ENCODE measurements at places on chromosomes 7 and 10.

DNA sequence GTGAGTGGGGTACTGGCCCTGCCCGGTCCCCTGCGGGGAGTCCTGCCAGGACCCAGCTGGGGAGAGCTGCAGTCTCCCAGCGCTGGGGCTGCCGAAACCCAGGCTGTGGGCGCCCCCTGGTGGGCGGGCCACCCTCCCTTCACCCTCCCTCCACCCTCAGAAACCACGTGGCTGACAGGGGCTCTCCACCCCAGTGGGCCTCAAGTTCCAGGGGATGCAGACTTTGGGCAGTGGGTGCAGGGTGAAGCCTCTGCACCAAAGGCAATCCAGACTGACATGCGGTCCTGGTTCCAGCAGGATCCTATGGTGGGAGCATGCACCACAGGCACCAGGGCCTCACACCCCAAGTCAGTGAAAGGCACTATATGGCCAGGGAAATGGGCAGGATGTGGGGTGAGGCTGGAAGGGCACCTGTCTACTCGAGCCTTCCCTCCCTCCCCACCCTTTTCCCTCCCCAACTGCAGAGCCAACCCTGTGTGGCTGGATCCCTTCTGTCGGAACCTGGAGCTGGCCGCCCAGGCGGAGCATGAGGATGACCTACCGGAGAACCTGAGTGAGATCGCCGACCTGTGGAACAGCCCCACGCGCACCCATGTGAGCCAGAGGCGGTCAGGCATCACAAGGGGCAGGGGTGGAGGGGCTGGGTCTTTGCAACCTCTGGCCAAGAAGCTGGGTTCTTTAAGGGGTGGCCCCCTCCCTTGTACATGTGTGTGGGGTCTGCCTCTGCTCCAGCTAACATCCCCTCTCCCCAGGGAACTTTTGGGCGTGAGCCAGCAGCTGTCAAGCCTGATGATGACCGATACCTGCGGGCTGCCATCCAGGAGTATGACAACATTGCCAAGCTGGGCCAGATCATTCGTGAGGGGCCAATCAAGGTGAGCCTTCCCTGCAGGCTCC, 38.8 kb downstream of the PSAP start:
- peak; percentile 32 for DNase-seq

- DNase-seq: no peak
Measured at GRCh38 chr10:131960631-131961046, 21.1 kb downstream of the BNIP3 start.

DNA sequence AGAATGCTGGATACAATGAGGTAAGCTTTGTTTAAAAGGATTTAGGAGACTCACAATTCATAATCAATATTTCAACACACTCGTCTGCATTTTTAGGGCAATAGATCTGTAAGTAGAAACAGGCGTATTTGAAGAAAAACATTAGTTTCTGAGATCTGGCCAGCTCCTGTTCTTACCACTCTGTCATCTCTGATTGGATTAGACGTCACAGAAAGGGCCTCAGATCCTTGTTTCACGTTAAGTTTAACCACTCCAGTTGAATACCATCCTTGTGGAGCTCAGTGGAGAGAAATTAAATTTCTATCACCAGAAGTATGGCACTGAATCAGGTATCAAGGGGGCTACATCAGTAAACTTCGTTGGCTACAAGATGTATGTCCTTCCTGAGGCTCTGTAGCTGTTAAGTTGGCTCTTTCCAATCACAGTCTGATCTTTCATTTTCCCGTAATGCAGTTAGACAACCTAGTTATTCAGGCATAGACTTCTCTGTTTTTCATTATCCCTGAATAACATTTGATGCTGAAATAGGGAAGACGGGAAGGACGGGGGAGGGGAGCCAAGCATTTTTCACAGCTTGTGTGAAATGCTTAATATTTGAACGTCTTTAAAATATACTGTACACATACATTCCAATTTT, 659.2 kb upstream of the GALNT17 start:
- DNase-seq: no peak

DNA sequence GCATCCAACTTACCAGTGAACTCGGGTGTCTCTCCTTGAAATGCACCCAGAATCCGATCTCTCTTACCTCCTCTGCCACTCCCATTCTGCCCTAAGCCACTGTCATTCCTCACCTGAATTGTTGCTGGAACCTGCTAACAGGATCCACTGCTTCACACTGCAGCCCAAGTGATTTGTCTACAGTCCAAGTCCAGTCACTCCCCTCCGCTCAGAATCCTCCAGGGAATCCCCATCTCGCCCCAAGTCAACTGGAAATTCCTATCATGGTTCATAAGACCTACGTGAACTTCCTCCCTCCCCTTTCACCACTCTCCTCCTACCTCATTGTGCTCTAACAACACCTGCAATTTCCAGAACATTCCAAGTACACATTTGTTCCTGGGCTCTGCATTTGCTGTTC, 91.3 kb downstream of the SCRN1 start:
- DNase-seq: no peak

- DNase-seq: no peak
Measured at GRCh38 chr7:78769481-78770101, 683.9 kb downstream of the MAGI2 start.

DNA sequence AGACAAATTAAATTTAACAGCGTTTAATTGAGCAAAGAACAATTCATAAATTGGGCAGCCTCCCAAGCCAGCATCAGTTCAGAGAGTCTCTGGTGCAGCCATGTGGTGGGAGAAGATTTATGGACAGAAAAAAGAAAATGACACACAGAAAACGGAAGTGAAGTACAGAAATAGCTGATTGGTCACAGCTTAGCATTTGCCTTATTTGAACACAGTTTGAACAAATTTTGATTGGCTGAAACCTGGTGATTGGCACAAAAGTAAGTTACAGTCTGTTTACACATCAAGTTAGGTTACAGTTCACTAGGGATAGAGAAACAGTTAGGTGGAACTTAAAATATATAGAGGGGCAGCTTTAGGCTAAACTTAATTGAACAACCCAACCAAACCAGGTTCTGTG, 720.1 kb downstream of the TYW1 start:
- no peak for DNase-seq

DNA sequence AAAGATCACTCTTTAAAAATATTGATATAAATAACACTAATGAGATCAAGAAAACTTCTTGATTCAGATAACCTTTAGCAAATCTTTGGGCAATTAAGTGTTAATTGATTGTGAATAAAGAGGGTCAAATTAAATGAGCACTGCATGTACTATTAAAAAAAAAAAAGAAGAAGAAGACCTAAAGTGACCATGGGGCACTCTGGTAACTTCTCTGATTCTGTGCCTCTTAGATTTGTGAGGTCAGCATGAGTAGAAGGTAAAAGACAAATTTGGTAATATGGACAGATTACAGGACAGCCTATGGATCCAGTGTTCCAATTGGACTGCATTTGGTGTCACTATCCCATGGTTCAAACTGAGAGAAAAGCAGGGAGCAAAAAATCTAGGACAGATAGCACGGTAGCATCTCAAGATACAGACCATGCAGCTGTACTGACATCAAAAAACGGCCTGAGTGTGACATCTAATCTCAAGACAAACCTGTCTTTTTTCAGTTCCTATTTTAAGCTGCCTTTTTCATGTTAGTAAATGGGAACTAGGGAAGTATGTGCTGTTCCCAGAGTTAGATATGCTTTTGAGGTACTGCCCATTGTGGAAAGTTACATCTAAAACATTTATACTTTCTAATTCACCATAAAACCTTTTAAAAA, 128.0 kb downstream of the KCND2 start:
- DNase-seq: no peak

DNA sequence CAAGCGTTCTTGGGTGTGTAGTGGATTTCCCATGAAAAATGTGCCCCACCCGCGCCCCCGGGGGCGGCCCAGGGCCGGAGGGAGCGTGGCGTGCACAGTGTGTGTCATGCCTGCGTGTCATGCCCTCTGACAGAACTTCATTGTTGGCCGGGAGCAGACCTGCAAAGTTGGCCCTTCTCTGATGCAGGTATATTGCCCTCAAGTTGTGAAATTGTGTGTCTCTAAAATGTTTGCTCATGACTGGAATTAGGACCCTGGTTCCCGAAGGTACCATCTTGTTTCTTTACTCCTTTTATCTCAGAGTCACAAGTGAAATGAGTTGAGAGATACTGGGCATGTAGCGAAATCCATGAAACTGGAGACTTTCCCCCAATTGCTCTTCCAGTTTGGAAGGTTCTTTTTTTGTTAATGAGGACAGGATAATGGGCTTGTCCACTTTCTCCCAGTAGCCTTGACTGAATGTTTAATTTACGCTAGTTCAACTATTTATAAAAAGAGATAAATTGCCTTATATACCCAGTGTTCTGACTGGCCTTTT, 26.2 kb downstream of the ADK start:
- no peak for DNase-seq

DNA sequence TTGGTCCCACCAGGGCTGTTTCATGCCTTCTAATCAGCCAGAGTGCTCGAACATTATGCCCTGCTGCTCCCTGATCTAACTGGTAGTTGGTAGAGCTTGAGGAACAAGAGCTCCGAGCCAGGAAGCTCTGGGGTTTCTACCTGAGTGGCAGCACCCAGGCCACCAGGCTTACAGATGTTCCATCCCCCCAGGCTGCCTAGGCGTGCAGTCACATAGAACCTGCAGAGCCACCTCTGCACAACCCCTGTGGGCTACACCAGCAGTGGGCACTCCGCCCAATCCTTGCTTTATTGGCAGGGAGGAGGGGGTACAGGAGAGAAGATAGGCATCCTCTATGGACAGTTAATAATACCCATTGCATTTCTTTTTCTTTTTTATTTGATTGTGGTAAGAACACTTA, 21.8 kb downstream of the MAP3K8 start:
- DNase-seq: no peak

- DNase-seq: no peak
Measured at GRCh38 chr7:104017001-104017400, 27.5 kb upstream of the RELN start.

DNA sequence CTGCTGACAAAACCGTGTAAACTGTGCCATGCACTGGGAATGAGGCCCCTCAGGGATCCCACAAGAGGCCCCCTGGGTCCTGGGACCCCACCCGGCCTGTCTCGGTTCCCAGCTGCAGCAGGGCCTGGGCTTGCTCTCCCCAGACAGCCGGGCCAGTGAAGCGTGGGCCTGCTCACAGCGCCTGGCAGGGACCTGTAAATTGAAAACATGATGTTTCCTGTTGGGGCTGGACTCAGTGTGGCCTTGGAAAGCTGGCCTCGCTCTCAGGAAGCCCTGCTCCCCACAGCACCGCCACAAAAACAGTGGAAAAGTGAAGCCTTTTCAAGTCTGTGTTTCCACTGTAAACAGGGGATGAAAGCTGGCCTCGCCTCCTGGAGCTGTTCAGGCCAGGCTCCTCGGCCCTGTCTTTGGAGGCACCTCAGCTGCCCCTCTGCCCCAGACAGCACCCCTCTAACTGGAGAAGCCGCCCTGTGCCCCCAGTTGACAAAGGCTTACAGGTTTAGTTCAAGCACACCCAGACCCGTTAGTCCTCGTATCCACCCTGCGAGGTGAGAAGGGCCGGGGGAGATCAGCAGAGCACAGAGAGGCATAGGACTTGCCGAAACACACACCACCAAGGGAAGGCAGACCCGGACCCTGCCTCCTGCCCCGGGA, 108.3 kb downstream of the ZMIZ1 start:
- DNase-seq: no peak

- DNase-seq: no peak
Measured at GRCh38 chr7:2948749-2949148, 94.9 kb downstream of the CARD11 start.

GRCh38 chr10:31930856-31931255, 2.2 kb upstream of the ARHGAP12 start:
- DNase-seq: no peak

GRCh38 chr10:5506246-5506645, 6.9 kb upstream of the CALML5 start:
- DNase-seq: no peak

- no peak for DNase-seq
Measured at GRCh38 chr7:23710000-23710399, at the start of gene STK31. TSS of gene STK31 (plus strand) at chr7:23710219. CDS start at chr7:23710286, 67 bp downstream.

All from activated CD8-positive, alpha-beta memory T cell treated with anti-CD3 and anti-CD28 coated beads for 1 hour (primary cell).